Urothelium cell line (cell line): ENCODE measurements at places on chromosomes 12 and 14.

GRCh38 chr12:56581418-56582145, 48.5 kb downstream of the BAZ2A start:
- DNase-seq, result peak; percentile 40

GRCh38 chr14:51209457-51209856, 30.6 kb upstream of the TMX1 start:
- DNase-seq, result no peak

GRCh38 chr12:80314741-80315140, 129.3 kb upstream of the PTPRQ start:
- no peak for DNase-seq

DNA sequence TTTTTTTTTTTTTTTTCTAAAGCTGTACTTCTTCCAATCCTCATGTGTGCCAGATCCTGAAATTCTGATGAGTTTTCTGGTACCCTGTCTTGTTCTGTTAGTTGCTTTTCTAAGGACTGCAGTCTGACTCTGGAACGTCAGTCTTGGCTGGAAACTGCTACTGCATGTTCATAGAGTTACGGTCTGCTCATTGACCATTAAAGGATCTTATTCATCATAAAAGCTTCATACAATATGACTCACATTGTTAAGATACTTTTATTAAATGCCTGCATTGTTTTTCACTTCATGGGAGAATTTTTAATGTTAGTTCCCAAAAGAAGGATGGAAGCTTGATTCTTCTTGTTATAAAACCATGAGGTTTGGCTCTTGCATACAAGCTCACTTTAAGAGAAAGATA, 233.6 kb downstream of the SYT10 start:
- DNase-seq, result peak; percentile 13

GRCh38 chr14:31059152-31059924, 33.2 kb upstream of the STRN3 start:
- peak; percentile 16 for DNase-seq

- no peak for DNase-seq
Observed at GRCh38 chr12:16074894-16075293, 163.8 kb downstream of the DERA start.

GRCh38 chr14:96905065-96905464, 107.9 kb downstream of the VRK1 start:
- DNase-seq, result no peak

DNA sequence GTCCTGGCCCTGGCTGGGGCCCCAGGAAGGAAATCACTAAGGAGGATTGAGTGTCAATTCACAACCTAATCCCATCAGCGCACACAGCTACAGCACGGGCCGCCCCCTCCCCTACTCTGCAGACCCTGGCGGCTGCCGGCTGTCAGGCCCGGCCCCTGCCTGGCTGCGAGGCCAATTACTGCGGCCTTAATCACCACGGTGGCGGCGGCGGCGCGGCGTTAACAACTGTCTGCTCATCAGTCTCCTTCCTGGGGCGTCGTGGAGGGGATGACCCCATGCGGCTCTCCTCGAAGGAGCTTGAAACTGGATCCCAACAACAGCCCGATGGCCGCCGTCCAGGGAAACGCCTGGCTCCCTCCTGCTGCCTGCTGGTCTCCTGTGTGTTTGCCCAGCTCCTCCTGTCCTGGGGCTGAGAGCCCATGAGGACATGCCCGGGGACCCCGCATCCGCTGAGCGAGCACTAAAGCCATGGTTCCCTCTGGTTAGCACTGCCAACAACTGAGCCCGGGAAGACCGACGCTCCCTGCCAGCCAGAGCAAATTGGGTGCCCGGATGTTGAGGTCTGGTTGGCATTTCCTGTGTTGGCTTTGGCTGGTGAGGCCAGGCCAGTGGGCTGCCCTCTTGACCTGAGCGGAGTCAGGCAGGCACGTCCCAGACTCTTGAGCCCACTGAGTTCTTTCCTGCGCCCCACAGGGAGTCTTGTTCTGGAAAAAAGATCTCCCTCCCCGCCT, 21.8 kb upstream of the EIF2B2 start:
- no peak for DNase-seq

GRCh38 chr12:57190037-57190436, 26.6 kb upstream of the NXPH4 start:
- DNase-seq, result no peak

- no peak for DNase-seq
Observed at GRCh38 chr12:125091401-125091800, 26.2 kb downstream of the AACS start.

DNA sequence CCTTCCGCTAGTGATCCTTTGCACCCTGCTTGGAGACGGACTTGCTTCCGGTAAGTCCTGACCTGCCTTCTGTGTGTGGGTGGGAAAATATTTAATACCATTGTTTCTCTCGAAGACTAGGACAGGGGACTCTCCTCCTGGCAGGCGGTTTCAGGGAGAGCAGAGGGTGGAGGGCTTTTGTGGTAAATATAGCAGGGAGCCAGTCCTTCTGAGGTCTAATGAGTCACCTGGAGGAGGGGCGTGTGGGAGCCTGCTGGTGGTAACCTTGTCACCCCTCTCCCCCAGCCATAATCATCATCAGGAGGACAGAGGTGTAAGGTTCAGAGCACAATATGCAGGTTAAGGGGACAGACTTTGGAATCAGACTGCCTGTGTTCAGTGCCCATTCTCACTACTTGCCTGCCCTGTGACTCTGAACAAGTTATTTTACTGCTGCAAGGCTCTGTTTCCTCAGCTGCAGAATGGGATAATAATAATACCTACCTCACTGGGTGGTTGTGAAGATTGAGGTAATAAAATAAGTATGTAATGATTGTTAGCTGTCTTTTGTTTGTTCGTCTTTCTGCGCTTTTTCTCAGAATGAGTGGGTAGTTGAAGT, 47.4 kb downstream of the SUSD6 start:
- DNase-seq, result peak; percentile 89

GRCh38 chr12:54680374-54680773, 32.2 kb upstream of the DCD start:
- DNase-seq, result peak; percentile 32

DNA sequence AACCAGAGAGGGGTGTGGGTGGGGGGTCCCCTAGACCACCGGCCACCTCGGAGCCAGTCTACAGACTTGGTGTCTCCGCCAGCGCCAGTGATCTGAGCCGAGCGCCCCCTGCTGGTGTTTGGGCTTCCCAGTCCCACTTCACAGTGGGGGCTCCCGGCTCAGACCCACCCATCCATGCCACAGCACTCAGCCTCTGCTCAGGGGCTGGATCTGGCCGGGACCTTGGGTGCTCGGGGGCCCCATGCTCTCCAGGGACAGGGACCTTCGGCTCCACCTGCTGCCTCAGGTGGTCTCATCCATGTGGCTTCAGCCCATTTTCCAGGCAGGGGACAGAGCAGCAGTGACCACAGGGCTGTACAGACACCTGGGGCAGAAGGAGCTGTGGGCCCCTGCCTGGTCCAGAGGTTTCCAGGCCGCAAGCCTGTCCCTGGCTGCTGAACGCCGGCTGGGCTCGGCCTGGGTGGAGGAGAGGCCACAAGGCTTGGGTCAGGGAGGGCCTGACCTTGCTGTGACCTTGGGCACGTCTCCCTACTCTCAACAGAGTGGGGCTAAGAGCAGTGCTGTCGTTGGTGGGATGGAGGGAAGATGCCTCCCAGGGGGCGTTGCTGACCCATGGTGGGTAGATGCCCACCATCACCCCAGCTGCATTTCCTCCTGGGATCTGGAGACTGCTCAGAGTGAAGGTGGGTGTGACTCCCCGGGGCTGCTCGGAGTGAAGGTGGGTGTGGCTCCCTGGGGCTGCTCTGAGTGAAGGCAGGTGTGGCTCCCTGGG, 86.3 kb downstream of the KIF26A start:
- DNase-seq, result no peak

- DNase-seq, result no peak
Observed at GRCh38 chr14:51294951-51295525, 55.0 kb downstream of the TMX1 start.

- DNase-seq, result no peak
Observed at GRCh38 chr14:93317875-93318807, 14.7 kb downstream of the BTBD7 start.

DNA sequence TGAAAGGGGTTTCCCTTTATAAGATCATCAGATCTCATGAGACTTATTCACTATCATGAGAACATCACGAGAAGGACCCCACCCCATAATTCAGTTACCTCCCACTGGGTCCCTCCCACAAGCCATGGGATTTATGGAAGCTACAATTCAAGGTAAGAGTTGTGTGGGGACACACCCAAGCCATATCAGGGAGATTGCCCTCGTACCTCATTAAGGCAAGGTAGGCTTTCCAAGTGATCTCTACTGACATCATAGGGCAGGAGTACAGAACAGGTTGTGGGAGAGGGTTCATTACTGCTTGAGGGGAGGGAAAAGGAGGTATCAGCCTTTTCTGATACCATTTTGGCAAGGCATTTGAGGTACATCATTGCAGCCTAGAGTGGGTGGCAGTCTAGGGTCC, 524.6 kb downstream of the PRKD1 start:
- no peak for DNase-seq

DNA sequence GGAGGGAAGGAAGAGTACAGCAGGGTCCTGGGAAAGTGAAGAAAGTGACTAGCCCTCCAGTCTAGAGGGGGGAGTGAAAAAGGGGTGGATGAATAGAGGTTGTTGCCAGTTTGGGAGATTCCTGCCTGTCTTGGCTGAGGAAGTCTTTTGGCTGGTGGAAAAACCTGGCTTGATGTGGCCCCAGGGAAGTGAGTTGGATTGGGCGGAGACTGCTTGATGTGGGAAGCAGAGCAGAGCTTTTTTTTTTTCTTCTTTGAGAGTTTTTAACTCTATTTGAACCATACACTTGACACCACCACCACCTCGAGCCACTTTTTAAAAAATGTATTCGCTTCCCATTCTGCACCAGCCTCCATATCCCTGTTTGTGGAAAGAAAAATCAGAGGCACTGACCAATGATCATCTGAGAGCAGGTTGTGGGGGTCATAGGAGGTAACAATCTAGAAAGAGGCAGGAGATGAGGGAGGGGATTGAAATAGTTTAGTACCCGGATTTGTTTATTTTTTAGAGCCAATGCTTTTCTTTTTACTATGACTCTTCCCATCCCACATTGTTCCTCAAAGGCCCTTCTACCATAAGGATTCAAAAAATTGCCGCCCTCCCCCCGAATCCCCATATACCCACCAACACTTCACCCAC, 690 bp upstream of the DTX3 start:
- DNase-seq, result no peak

DNA sequence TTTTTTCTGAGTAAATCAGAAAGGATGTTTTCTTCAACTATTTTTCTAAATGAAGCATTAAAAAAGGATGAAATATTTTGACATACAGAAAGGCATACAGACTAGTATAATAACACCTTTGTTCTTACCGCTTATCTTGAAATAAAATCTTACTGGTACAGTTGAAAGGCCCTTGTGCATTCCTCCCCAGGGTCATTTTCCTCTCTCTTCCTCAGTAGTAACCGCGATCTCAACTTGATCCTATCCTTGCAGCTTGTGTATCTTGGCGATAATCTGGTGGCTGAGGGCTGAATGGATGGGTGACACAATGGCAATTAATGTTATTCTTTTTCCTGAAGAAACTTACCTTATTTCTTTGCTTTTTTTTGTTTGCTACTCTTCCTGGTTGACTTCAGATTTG, 18.5 kb downstream of the GAS2L3 start:
- DNase-seq, result no peak

- DNase-seq, result no peak
Observed at GRCh38 chr14:67961676-67962075, 142.1 kb downstream of the RAD51B start.

GRCh38 chr14:32576977-32577376, 247.9 kb downstream of the AKAP6 start:
- no peak for DNase-seq

- no peak for DNase-seq
Observed at GRCh38 chr12:70271025-70271424, 27.8 kb downstream of the CNOT2 start.

DNA sequence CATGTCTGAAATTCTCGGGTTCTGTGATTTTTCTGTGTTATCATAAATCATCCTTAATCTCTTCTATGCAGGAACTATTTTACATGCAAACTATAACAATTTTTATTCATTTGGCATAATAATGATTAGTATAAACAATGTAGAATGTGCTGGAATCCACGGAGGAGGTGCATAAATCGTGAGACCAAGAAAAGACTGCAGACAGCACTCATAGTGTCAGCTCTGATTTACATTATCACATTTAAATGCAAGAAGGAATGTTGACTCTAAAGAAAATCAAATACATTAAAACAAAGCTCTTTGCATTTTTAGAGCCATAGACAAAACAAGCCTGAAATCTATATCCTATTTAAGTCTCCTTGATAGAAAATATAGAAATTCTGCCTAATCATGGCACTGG, 501.7 kb upstream of the STXBP6 start:
- no peak for DNase-seq

DNA sequence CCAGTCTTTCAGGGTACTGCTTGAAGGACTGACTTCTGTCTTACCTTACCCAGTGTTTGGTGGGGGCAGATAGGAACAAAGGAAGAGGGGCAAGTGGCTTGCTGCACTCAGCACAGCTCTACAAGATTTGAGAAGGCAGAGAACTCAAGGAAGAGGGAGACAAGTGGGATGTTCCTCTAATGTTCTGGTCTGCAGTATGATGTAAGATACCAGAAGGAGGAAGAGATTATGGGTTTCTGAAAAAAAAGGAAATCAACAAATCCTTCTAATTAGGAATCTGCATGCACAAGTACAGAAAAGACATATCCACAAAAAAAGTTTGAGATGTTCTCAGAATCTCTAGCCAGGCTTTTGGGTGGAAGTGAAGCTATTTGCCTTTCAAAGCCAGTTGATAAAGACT, 37.1 kb downstream of the USP15 start:
- DNase-seq, result no peak

DNA sequence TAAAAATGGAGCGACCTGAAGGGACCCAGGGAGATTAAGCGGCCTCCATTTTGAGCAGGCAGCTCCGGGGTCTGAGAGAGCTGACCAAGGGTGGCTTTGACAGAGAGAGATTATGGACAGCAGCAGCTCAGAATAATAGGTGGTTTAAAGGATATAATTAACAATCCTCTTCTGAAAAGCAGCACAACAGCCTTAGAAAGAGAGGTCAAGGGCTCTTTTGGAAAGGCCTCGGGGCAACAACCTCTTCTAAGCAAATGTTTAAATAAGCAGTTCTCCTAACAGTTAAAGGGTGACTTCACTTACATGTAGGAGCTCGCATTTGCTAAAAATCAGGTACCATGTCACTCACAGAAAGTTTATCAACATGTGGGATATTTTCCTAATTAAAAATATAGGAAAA, 87.2 kb upstream of the FRMD6 start:
- DNase-seq, result no peak

DNA sequence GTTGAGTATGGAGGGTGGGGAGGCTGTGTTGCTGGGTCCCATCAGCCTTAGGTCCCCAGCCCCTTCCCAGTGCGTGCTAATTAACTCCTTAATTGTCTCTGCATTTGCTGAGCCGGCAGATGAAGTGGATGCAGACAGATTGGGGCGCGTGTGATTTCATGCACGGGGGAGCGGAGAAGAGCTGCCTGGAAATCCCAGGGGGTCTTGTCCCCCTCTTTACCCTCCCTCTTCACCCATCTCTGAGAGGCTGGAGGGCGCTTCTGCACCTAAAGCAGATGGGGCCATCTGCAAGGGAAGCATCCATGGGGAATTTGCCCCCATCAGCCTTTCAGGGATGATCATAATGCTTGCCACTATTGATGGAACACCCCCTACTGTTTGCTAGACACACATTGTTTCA, 4.4 kb upstream of the ASIC1 start:
- no peak for DNase-seq

GRCh38 chr12:31224768-31225448, 101.0 kb downstream of the SINHCAF start:
- DNase-seq, result no peak

GRCh38 chr14:20971705-20972021, 16.4 kb downstream of the RNASE2 start:
- no peak for DNase-seq

- DNase-seq, result no peak
Observed at GRCh38 chr12:40382217-40382616, 157.4 kb downstream of the LRRK2 start.
